ENCODE measurements at places on chromosomes 6 and 20.
A peak's percentile ranks its signal among the peaks of the same experiment; 100 is the strongest.

GRCh38 chr6:32807020-32807580 is 9.7 kb downstream of the HLA-DOB start:
- no peak for DNase-seq

- DNase-seq, result no peak
These were observed 168.4 kb downstream of the OR2B2 start for GRCh38 chr6:27743787-27744186.

DNA sequence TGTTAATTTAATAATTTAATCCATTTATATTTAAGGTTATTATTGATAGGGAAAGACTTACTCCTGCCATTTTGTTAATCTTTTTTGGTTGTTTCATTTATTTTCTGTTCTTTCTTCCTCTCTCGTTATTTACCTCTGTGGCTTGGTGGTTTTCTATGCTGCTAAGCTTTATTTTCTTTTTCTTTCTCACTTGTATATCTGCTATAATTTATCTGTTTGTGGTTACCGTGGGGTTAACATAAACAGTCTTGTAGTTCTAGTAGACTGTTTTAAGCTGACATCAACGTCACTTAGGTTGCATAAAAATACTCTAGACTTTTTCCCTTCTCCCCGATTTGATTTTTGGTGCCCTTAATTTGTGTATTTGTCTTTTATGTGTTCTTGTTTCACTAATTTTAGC is 381.3 kb upstream of the SPTLC3 start:
- DNase-seq, result no peak

GRCh38 chr6:157405986-157406385 is 25.0 kb downstream of the ZDHHC14 start:
- no peak for DNase-seq

- no peak for DNase-seq
These were observed 148.2 kb downstream of the TRIM27 start for GRCh38 chr6:28775405-28776129.

- DNase-seq, result peak; percentile 82
These were observed 40.9 kb downstream of the CDKAL1 start for GRCh38 chr6:20575125-20575524.

- DNase-seq, result no peak
These were observed 428.2 kb downstream of the BMP2 start for GRCh38 chr20:7195704-7196103.

GRCh38 chr6:122839472-122839871 is 50.4 kb downstream of the SMPDL3A start:
- peak; percentile 61 for DNase-seq

DNA sequence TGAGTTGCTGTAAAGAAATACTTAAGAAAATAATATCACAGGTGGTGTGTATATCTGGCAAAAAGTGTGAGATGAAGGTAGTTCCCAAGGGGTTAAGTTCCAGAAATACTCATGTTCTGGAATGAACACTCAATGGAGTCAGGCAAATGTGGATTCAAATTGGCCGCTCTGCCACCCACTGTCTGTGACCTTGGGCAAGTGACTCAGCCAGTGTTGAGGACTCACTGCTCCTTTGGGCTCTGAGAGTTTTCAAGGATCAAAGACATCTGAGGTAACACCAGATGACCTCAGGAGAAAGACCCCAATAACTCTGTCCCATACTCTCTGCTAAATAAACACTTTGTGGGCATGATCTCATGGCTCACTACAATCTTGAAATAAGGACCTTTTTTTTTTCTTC is 59.2 kb upstream of the EYA2 start:
- DNase-seq, result no peak

GRCh38 chr6:132410830-132411229 is 9.6 kb upstream of the MOXD1 start:
- DNase-seq, result no peak

- no peak for DNase-seq
These were observed 207.5 kb downstream of the MANEA start for GRCh38 chr6:95784869-95785268.

DNA sequence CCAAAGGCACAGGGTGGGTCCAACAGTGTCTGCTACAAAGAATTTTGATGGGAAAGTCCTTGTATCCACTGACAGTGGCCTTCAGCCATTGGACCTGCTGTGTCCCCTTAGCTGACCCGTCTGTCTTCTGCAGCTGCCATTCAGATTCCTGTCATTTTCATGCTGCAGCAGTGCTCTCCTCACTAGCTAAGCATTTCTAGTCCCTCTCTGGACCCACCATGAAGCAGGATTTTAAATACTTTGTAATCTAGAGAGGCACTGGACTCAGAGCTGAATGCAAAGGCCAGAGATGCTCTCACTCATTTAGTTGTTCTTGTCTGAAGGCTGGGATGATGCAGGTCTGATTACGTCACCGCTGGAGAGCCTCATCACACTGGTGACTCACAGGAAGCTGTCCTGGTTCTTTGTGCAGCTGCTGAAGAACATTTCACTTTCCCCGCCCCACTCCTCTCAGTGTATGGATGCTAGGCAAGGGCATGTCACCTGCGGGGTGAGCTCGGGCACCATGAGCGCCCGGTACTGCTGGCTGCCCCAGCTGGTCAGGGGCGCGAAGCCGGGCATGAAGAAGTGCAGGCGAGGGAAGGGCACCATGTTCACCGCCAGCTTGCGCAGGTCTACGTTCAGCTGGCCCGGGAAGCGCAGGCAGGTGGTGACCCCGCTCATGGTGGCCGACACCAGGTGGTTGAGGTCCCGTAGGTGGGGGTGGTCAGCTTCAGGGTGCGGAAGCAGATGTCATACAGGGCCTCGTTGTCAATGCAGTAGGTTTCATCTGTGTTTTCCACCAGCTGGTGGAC is 19.4 kb upstream of the TUBB2A start:
- no peak for DNase-seq

GRCh38 chr6:30902709-30903108 is 5.3 kb upstream of the GTF2H4 start:
- DNase-seq, result no peak

GRCh38 chr6:128206610-128207426 is 306.0 kb upstream of the THEMIS start:
- no peak for DNase-seq

- DNase-seq, result no peak
These were observed 22.8 kb downstream of the ISM1 start for GRCh38 chr20:13243826-13244376.

DNA sequence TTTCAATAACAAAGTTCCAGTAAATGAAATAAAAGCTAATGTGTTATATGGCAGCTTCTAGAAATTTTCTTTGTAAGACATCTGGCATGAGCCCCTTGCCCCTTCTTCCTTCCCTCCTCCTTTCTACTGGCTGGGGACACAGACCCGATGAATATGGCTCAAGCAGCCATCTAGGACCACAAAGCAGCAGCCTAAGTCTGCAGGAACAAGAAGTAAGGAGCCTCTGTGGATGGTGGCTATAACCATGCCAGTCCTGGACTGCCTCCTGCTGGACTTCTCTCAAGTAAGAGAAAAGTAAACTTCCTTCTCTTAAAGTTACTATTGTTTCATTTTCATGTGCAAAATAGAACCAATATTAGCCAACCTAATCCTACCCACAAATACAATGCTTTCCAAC is 114.9 kb upstream of the DST start:
- DNase-seq, result no peak

- no peak for DNase-seq
These were observed 60.0 kb downstream of the GINS1 start for GRCh38 chr20:25467441-25467840.

GRCh38 chr6:33817489-33817888 is 13.7 kb upstream of the MLN start:
- no peak for DNase-seq

DNA sequence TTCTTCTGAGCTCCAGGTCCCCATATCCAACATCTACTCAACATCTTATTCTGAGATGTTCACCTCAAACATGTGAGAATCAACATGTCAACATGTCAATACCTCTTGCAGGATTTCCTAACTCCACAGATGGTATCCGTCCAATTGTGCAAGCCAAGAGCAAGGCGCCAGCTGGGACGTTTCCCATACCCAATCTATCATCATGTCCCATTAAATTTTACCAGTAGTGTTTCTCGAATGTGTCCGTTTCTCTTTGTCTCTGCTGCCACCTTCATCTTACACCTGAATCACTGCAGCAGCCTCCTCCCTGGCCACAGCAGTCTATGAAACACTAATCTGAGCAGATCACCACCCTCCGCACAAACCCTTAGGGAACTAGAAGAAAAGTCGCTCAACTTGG is 78.0 kb upstream of the RPS6KA2 start:
- DNase-seq, result no peak

- no peak for DNase-seq
These were observed 26.4 kb upstream of the UST start for GRCh38 chr6:148720406-148720805.

GRCh38 chr20:4375881-4376280 is 345.8 kb upstream of the PRND start:
- DNase-seq, result no peak

GRCh38 chr6:48736501-48737206 is 625.7 kb upstream of the PTCHD4 start:
- no peak for DNase-seq

GRCh38 chr20:63176427-63177133 is 39.4 kb downstream of the YTHDF1 start:
- DNase-seq, result no peak

DNA sequence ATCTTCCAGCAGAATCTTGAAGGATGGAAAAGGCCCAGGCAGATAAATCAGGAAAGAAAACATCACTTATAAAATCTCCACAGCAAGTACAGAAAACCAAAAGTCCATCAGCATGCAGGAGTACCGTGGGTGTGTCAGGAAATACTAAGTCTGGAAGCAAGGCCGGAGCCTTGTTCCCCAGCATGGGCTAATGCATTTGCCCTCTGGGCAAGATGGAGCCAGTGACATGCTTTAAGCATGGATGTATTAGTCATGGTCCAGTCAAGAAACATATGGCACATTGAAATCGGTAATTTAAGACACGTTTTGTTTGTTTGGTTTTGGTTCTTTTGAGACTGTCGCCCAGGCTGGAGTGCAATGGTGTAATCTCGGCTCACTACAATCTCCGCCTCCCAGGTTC is 506.0 kb upstream of the JARID2 start:
- no peak for DNase-seq

GRCh38 chr20:10597637-10598036 is 76.2 kb downstream of the JAG1 start:
- DNase-seq, result no peak

DNA sequence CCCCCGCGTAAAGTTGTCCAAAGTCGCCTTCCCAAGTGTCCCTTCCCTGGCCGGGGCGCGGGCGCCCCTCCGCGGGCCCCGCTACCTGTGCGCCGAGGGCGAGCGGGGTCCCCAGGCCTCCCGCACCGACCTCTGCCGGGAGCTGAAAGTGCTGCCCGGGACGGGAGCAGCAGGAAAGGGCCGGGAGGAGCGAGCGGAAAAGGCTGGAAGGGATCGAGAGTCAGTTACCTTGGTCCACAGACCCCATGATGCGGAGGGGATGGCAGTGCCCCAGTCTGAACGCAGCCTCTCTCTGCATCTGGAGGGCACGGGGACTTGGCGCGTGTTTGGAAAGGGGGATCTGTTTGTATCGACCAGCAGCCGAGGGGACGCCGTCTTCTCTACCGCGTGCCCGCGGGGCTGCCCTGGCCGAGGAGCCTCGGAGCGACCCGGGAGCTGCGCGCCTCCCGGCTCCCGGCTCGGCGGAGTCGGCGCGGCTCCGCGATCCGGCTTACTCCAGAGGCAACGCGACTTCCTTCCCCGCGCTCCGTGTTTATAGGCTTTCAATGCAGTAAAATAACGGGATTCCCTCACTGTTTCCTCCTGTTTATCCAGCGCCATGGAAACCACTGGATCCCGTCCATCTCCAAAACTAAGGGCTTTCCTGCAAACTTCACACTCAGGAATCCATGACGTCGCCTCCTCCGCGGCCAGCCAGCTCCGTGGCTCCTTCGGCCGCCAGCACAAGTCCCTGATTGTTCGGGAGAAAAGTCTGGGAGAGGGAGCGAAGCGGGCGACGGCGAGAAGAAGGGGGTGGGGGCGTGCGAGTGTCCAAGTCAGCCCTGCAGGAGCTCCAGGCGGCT is 20.0 kb upstream of the NFATC2 start:
- DNase-seq, result peak; percentile 68

GRCh38 chr6:10177704-10178103 is 237.2 kb downstream of the TFAP2A start:
- DNase-seq, result no peak

DNA sequence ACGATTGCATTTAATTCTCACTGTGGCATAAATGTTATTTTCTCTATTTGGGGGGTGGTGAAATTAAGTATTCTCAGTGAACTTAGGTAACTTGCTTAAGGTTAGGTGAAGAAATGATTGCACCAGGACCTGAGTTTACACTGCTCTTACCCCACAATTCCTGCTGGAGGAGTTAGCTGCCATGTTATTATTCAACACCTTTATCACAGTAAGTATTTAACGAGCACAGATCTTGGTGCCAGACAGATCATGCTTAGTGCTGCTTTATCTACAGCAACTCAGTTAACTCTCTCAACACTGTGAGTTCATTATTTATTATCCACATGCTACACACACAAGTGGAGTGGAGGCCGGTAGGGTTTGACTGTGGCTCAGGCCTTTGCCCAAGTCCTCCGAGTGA is 249.7 kb downstream of the TMEM242 start:
- DNase-seq, result no peak

GRCh38 chr20:40930561-40930960 is 98.1 kb upstream of the TOP1 start:
- no peak for DNase-seq

- DNase-seq, result no peak
These were observed 113.1 kb downstream of the BMP7 start for GRCh38 chr20:57153238-57153905.

DNA sequence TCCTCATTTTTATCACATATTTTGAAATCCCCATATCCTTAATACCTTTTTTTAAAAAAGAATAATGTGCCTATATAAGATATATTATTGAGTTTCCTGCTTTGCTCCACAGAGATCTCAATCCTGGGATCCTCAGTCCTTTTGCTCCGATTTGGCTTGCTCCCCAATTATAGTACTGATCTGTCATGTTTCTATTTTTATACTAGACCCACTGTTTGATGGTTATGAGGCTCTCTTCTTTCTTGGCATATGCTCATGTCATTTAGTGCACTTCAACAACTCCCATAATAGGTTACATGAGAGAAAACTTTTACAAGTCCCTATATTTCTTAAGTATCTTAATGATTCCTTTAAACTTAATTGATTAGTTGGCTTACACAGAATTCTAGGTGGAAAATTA is 958.5 kb upstream of the EPHA7 start:
- peak; percentile 68 for DNase-seq

DNA sequence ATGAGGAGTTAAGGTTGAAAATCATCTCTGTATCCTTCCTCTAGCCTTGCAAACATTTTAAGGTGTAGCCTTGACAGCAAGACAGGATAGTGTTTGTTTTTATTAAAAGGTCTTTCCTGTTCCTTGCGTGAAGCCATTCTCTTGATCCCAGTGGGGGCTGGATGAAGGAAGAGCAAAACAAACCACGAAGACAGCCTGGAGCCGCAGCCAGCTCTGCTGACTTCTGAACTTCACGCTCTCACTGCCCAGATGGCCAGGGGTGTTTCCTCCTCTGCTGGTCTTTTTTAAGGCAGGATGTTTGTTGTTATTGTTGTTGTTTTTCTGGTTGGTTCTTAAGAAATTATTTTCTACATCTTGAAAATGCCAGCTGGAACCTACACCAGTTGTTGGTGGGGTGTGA is 156.4 kb downstream of the MTHFD1L start:
- no peak for DNase-seq
